Progenitor cell of endocrine pancreas (in vitro differentiated cells): ENCODE measurements at places on chromosomes 7 and 10. TPM values are rescaled to one million over a fixed set of nuclear protein-coding genes. Genes with fewer than 3 reads are reported as not detected.

Gene ETV1
- 25.2 and 27.3 TPM in 2 replicates for total RNA-seq

Gene KEL
- 1.7 and 1.9 TPM in 2 replicates for total RNA-seq

Gene FBXO24
- total RNA-seq: 0.41 and 1.2 TPM in 2 replicates

Gene BRAT1
- total RNA-seq: 43.1 and 43.7 TPM in 2 replicates

Gene GPER1
- 0.50 and 0.64 TPM in 2 replicates for total RNA-seq

GRCh38 chr7:70589590-70589989 is 542.4 kb upstream of the GALNT17 start:
- H3K36me3 ChIP-seq: no peaks in the 10 kb centered on the region
- DNase-seq: no peak
- no peak overlapping the region for H3K4me3 ChIP-seq

GRCh38 chr10:89303161-89303560 is 1.3 kb downstream of the IFIT2 start:
- DNase-seq: no peak
- peaks cover 12% of the 10 kb centered on the region for H3K27me3 ChIP-seq
- H3K36me3 ChIP-seq: no peaks in the 10 kb centered on the region
- H3K27ac ChIP-seq: no peak overlapping the region
- H3K4me1 ChIP-seq: peaks cover 2% of the 10 kb centered on the region

- peak overlapping the region; percentile 73 for H3K27ac ChIP-seq
- peaks cover 1% of the 10 kb centered on the region for H3K36me3 ChIP-seq
- peaks cover 5% of the 10 kb centered on the region for H3K27me3 ChIP-seq
These were observed 789 bp downstream of the PDGFA start for GRCh38 chr7:518630-519483.

DNA sequence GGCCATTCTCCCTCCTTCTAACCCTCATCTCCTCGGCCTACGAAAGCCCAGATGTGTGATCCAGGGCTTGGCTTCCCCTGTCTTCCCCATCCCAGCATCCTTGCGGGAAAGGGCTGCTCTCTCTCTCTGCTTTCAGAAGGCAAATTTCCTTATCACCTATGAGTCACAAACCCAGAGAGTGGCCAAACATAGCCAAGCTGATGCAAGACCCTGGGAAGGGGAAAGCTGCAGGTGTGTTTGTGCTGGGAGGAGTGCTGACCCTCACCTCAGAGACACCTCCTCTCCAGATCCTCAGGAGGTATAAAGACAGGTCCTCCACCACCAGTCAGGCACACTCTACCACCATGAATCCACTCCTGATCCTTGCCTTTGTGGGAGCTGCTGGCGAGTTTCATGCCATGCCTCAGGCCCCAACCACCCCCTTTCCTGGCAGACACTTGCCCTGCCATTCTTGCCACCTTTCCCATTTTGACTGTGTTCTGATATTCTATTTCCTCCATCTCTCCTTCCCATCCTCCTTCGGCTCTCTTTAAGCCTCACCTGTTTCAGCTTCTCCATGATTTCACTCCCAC is 10.6 kb upstream of the PRSS2 start:
- H3K27ac ChIP-seq: peak overlapping the region; percentile 86
- peaks cover 11% of the 10 kb centered on the region for H3K4me1 ChIP-seq
- H3K4me3 ChIP-seq: no peak overlapping the region
- H3K36me3 ChIP-seq: no peaks in the 10 kb centered on the region

- H3K4me3 ChIP-seq: no peak overlapping the region
- DNase-seq: no peak
- peaks cover 11% of the 10 kb centered on the region for H3K4me1 ChIP-seq
These were observed 911 bp upstream of the ZP3 start for GRCh38 chr7:76423666-76424412.

GRCh38 chr7:80884511-80885195 is 34.2 kb downstream of the SEMA3C start:
- peak overlapping the region; percentile 76 for H3K27ac ChIP-seq
- peaks cover 12% of the 10 kb centered on the region for H3K36me3 ChIP-seq
- no peaks in the 10 kb centered on the region for H3K27me3 ChIP-seq
- peaks cover 20% of the 10 kb centered on the region for H3K4me1 ChIP-seq
- DNase-seq: no peak

GRCh38 chr7:108124820-108125219 is 5.3 kb downstream of the LAMB4 start:
- no peaks in the 10 kb centered on the region for H3K36me3 ChIP-seq
- DNase-seq: no peak
- no peak overlapping the region for H3K27ac ChIP-seq
- H3K4me1 ChIP-seq: peaks cover 2% of the 10 kb centered on the region
- H3K27me3 ChIP-seq: no peaks in the 10 kb centered on the region

GRCh38 chr10:33746836-33747268 is 412.4 kb upstream of the NRP1 start:
- H3K27ac ChIP-seq: no peak overlapping the region
- H3K4me3 ChIP-seq: no peak overlapping the region
- no peak for DNase-seq
- H3K27me3 ChIP-seq: no peaks in the 10 kb centered on the region

DNA sequence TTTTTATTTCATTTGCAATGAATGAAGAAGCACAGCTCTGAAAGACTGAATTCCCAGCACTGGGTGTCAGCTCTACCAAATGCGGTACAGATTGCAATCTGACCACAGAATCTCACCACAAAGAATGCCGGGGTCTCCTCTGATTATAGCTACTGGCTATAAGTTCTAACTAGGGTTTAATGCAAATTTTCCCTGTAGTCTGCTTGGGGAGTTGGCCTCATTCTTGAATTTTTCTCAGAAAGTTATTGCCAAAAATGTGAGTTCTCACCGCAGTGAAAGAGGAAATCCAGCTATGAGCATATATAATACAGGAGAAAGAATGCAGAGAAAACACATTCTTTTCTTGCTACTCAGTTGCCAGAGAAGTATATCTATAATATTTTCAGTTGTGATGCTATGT is 1255.7 kb upstream of the LRRTM3 start:
- H3K27ac ChIP-seq: no peak overlapping the region
- peaks cover 15% of the 10 kb centered on the region for H3K36me3 ChIP-seq
- H3K4me1 ChIP-seq: peaks cover 2% of the 10 kb centered on the region
- no peak for DNase-seq
- no peak overlapping the region for H3K4me3 ChIP-seq

GRCh38 chr7:1890289-1891235 is 220.5 kb downstream of the ELFN1 start:
- no peak overlapping the region for H3K4me3 ChIP-seq
- H3K27ac ChIP-seq: no peak overlapping the region
- H3K4me1 ChIP-seq: no peaks in the 10 kb centered on the region
- DNase-seq: no peak
- H3K27me3 ChIP-seq: no peaks in the 10 kb centered on the region
- H3K36me3 ChIP-seq: peaks cover 9% of the 10 kb centered on the region

GRCh38 chr7:74116356-74116755 is 32.8 kb downstream of the LIMK1 start:
- DNase-seq: no peak
- peaks cover 17% of the 10 kb centered on the region for H3K36me3 ChIP-seq
- H3K27ac ChIP-seq: no peak overlapping the region
- H3K27me3 ChIP-seq: no peaks in the 10 kb centered on the region
- H3K4me1 ChIP-seq: no peaks in the 10 kb centered on the region

DNA sequence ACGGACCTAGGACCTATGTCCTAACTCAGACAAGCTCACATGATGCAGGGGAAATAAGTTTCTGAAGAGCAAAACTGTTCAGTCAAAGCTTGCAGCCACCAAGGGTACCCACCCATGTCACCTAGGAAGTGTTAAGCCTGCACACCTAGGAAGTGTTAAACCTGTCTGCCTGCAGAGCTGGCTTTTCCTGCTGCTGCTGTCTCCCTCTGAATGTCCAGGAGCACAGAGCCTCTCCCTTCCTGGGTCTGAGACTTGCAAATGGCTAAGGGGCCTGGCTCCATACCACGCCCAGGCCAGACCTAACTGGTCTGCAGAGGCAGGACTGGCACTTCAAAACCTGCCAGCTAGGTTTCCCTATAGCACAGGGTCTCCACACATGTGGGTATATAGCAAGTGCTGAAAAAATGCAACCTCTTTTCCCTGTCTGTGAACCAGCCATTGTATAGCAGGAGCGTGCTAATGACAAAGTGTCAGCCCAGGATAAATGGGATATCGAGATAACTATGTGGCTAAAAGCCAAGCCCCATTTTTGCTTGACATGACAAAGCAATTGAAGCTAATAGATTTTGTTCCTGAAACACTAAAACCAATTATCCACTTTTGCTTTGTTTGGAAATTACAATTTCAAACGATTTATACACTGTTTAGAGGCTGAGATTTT is 1.5 kb downstream of the GDF2 start:
- peaks cover 24% of the 10 kb centered on the region for H3K27me3 ChIP-seq
- peak overlapping the region; percentile 68 for H3K27ac ChIP-seq
- peak overlapping the region; percentile 22 for H3K4me3 ChIP-seq
- no peaks in the 10 kb centered on the region for H3K36me3 ChIP-seq

- no peak overlapping the region for H3K27ac ChIP-seq
- DNase-seq: no peak
- H3K27me3 ChIP-seq: peaks cover 29% of the 10 kb centered on the region
- no peak overlapping the region for H3K4me3 ChIP-seq
These were observed 40.4 kb downstream of the ASAH2 start for GRCh38 chr10:50210876-50211275.

DNA sequence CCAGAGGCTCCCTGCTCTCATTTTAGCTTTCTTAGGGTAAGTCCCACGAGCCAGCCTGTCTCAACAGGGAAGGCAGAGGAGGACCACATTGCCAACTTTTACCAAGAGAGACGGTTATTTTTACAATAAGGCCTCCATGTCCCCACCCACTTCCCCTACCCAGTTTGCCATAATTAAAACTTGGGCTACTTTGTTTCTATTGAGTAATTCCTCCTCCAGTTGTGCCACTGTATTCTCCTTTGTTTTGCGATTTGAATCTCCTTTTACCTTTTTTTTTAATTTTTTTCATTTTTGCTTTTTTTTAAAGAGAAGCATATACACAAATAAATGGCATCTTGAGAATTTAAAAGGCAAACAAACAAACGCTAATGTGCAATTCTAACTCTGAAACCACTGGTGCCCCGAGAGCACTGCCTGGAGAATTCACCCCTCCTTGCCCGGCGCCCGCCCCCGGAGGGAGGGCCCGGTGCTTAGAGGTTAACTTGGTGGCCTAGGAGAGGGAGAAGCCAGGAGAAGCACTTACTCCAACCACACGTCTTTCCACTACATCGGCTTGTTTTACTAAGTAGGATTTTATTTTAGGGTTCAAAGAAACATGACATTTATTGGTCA is 282.3 kb downstream of the USP6NL start:
- DNase-seq: no peak
- no peak overlapping the region for H3K27ac ChIP-seq
- H3K4me1 ChIP-seq: peaks cover 4% of the 10 kb centered on the region

GRCh38 chr7:98869597-98870120 is at the start of gene TMEM130:
TSS of gene TMEM130 (minus strand) at chr7:98870014. CDS start at chr7:98869861, 153 bp downstream.
- H3K4me1 ChIP-seq: peaks cover 5% of the 10 kb centered on the region
- peak within 1 kb of the TSS; percentile 66 for H3K4me3 ChIP-seq
- no peaks in the 10 kb centered on the region for H3K36me3 ChIP-seq
- no peak for DNase-seq
- peaks cover 45% of the 10 kb centered on the region for H3K27me3 ChIP-seq

DNA sequence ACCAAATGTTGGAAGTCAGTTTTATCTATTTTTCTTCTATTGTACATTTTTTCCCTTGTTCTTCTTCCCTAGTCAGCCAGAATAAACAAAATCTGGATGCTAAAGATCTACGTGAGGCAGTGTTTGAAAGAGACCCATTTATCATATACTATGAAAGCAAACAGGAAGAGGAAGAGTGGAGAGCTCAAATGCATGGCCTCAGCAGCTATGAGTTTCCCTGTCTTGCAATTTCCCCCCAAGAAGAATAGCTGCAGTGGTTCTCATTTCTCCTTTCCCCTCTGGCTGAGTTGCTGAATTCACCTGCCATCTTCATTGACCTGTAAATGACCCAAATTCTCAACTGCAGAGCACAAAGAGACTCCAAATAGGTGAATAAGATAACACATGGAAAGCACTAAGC is 347.1 kb upstream of the NRP1 start:
- H3K4me3 ChIP-seq: no peak overlapping the region
- H3K27me3 ChIP-seq: no peaks in the 10 kb centered on the region
- H3K36me3 ChIP-seq: no peaks in the 10 kb centered on the region
- no peak for DNase-seq
- no peak overlapping the region for H3K27ac ChIP-seq

DNA sequence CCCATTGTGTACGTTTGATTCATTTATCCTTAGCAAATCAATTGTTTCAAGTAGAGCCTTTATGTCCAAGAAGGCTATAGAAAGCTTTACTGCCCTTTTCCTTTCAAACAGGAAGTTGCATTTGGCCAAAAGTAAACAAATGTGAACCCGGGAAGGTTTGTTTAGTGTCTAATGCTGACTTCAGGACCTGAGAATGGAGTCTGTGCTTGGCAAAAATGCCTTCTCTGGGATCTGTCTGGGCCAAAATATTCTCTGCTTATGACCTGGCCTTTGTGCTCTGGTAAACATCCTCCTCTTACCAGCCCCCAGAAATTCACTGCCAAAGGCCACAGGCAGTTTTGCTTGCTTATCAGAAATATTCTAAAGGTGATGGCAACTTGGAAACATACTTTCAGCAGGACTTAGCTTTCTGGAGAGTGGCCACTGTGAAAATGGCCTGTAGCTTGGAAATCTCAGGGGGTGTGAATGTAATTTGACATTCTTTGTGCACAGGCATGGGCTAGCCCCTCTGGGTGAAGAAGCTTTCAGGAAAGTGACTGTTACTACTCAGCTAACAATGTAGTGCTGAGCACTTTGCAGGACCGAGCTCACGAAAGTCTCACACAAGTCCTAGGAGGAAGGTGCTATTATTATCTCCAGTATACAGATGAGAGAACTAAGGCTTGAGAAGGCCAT is 199.5 kb downstream of the PTEN start:
- DNase-seq: no peak
- no peaks in the 10 kb centered on the region for H3K36me3 ChIP-seq
- H3K27ac ChIP-seq: peak overlapping the region; percentile 92
- H3K4me3 ChIP-seq: no peak overlapping the region
- H3K27me3 ChIP-seq: no peaks in the 10 kb centered on the region

DNA sequence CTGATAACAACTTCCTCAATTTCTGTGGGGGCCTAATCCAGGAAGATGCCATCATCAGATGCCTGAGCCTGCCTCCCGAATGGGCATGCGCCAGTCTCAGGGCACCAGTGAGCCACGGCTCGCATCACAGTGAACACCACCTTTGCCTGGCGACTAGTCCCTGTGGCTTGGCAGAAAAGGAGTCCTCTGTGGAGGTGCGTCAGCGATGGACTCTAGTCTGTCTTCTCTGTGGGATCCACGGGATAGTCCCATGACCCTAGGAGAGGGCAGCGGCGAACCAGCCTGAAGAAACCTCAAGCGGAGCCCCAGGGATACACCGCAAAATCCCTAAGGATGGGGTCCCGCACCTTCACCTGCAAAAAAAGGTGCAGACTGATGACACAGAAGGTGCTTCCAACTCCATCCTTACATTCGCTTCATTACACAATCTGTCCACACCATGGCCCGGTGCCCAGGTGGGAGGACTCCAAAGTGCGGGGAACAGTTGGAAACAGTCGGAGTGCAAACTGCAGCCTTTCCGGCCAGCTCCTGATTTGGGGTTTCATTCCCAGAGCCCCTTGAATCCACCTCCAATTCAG is 35.1 kb upstream of the ZNF273 start:
- H3K27me3 ChIP-seq: no peaks in the 10 kb centered on the region
- no peaks in the 10 kb centered on the region for H3K4me1 ChIP-seq
- DNase-seq: no peak
- H3K4me3 ChIP-seq: no peak overlapping the region
- H3K36me3 ChIP-seq: no peaks in the 10 kb centered on the region

GRCh38 chr10:128596906-128597305 is 470.7 kb upstream of the MKI67 start:
- no peaks in the 10 kb centered on the region for H3K36me3 ChIP-seq
- DNase-seq: no peak
- H3K4me1 ChIP-seq: no peaks in the 10 kb centered on the region
- H3K27ac ChIP-seq: no peak overlapping the region
- H3K27me3 ChIP-seq: peaks cover 2% of the 10 kb centered on the region
